ENCODE measurements at places on chromosomes 5 and 9.

GRCh38 chr9:92353051-92353450 is 27.3 kb downstream of the CENPP start:
- no peak for DNase-seq

DNA sequence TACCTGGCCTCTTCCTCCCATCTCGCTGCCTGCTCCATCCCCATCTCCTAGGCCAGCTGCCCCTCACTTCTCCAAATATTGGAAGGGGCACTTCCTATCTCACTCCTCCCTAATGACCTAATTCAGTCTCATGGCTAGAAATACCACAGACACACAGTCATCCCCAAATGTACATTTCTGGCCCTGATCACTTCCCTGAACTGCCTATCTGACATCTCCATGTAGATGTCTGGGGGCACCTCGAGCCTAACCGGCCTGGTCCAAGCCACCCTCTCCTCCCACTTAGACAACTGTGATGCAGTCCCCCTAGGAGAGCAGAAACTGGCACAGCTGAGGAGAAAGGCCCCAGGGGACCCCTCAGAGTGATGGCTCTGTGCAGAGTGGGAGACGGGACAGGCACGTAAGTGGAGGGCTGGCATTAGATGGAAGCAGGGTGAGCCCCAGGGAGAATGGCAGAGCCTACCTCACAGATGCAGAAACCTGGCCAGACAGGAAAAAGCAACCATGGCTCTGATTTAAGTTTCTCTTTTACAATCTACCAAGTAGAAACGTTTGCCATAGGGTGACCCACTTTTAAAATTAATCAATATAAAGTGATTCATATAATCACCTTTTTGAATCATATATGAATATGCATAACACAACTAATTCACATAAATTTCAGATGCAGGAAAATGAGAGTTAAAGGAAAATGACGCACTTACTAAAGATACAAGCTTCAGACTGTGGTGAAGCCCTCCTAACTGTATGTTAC is 22.1 kb downstream of the CAMSAP1 start:
- DNase-seq = no peak

DNA sequence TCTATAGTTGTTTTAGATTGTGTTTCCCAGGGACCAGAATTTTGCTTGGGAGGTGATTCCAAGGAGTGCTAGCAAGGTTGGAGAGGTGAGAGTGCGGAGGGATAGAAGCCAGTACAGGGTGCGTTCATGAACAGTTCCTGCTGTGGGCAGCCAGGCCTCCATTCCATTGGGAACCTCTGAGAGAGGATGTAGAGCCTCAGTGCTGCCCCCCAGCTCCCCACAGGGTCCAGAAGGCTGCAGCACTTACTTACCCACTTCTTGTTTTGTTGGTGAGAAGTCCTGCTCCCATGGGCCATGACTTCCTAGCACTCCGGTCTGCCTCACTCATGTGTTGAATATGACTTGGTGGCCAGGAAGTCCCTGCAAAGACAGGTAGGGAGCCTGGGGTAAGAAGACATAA is 128.2 kb upstream of the GAS1 start:
- no peak for DNase-seq

DNA sequence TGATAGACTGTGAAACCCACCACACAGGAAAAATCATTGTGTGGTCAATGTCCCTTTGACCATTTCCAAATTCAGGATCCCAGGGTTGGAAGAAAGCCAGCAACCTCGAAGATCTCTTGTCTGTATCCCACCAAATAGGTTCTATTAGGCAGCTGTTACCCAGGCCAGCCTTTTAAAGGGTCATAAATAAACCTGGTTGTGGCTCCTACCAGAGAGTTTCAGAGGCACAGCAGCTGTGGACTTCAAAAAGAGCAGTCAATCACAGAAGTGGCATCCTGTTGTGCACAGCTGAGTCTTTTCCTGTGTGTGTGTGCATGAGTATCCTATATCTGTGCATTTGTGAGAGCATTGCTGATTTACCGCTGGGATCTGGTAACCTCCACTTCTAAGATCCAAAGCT is 23.7 kb upstream of the OR2S2 start:
- no peak for DNase-seq

Data from SK-N-MC (cell line).